ENCODE measurements at places on chromosomes 12 and 14.

- ATAC-seq: no peak
These were observed 175.8 kb upstream of the GRIN2B start for GRCh38 chr12:14157088-14157747.

GRCh38 chr12:56834886-56835285, 71.8 kb downstream of the HSD17B6 start:
- ATAC-seq: no peak

GRCh38 chr12:31954925-31955858, 4.0 kb upstream of the RESF1 start:
- no peak for ATAC-seq

GRCh38 chr12:65638324-65638723, 186.0 kb upstream of the HMGA2 start:
- ATAC-seq: no peak

- no peak for ATAC-seq
These were observed 2.4 kb downstream of the LRIG3 start for GRCh38 chr12:58917699-58918468.

- ATAC-seq: no peak
These were observed 275.3 kb downstream of the EGLN3 start for GRCh38 chr14:33675415-33676130.

GRCh38 chr12:127509066-127509778, 757.7 kb upstream of the TMEM132C start:
- ATAC-seq: no peak
